Body of pancreas (tissue), 4 donors: ENCODE measurements at places on chromosomes 13 and 19. TPM values are rescaled to one million over a fixed set of nuclear protein-coding genes. Genes with fewer than 3 reads are reported as not detected.
A peak's percentile ranks its signal among the peaks of the same experiment; 100 is the strongest.

DNA sequence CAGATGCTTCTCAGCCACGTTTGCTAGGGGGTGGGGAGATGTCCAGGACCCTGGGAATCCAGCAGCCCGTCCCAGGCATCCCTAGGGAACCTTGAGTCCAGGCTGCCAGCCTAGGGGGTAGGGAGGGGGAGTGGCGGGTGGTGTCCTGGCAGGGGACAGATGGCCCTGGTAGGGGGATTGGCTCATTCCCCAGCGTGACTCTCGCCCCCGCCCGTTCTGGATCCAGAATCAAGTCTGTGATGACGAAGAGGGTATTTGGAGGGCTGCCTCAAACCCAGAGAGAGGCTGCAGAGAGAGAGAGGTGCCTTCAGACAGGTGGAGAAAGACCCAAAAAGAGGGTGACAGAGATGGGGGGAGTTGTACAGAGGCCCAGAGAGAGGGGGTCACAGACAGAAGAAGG is 4.1 kb downstream of the SLC17A7 start:
- peaks cover 62% of the 10 kb centered on the region for H3K27me3 ChIP-seq
- no peak overlapping the region for H3K27ac ChIP-seq

DNA sequence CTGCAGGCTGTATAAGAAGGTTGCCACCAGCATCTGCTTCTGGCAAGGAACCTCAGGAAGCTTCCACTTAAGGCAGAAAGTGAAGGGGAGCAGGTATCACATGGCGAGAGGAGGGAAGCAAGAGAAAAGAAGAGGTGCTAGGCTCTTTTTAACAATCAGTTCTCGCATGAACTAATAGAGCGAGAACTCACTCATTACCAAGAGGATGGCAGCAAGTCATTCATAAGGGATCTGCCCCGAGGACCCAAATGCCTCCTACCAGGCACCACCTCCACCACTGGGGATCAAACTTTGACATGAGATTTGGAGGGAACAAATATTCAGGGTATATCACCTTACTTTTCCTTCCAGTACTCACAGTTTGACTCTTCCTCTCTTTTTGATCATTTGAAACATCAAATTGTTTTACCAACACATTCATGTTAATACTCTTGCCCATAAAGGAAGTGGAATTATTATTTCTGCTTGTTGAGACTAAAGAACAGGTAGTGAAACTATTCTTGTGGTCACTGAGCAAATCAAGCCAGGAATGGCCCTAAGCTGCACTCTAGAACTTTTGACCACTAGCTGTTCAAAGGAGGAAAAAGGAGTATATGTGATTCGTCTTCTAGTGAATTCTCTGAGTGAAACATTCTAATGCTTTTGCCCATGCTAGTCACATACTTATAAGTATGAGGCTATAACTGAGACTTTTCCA is 45.0 kb downstream of the LACC1 start:
- no peaks in the 10 kb centered on the region for H3K36me3 ChIP-seq
- no peaks in the 10 kb centered on the region for H3K27me3 ChIP-seq
- H3K4me3 ChIP-seq: no peak overlapping the region
- H3K4me1 ChIP-seq: no peaks in the 10 kb centered on the region

- DNase-seq: no peak
- H3K4me3 ChIP-seq: no peak overlapping the region
Observed at GRCh38 chr13:29922896-29923295, 72.5 kb upstream of the UBL3 start.

DNA sequence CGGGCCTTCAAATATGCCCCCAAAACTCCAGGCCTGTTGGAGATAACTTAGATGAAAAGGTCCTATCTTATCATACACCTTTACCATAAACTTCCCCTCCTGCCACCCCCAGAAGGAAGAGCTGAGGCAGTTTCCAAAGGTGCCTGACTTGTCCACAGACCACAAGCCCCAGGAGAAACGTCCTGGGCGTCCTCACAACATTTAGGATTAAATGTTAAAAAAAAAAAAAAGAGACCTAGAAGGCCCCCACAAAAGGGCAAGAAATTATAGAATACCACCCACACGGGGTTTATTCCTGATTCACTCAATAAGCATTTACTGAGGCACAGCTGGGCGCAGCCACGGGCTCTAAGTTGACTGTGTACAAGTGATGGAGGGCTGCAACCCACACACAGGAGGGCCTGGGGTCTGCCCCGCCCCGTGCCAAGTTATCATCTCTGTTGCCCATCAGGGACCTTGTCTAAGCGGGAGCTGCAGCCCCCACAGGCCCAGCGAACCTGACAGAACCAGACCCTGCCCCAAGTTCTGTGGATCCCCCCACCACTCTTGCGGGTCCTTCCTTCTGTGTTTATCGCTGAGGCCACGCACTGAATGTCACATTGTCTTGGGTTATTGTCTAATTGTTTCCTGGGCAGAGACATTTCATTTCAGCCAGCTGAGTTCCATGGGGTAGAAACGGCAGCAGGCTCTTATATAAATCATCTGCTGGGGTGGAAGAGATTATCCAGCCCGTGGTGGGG is 83.0 kb upstream of the TM9SF2 start:
- no peak overlapping the region for H3K4me3 ChIP-seq
- H3K36me3 ChIP-seq: no peaks in the 10 kb centered on the region
- no peak for DNase-seq
- no peak overlapping the region for H3K27ac ChIP-seq
- H3K4me1 ChIP-seq: peaks cover 8% of the 10 kb centered on the region

DNA sequence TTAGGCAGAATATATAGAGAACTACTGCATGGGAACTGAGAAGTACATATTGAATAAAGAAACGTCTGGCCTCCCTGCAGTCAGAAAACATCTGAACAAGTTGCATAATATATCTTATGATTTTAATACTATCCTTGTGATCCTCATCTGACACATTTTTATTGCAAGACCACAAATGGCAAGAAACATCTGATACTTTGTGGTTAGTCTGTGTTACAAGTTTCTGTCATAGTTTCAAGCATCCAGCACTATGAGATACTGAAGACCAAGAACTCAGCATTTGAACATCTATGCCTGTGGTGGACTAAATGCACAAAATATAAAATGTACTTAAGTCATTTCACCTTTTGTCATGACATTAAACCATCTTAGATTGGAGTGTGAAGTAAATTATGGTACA is 1175.8 kb upstream of the MIR17HG start:
- H3K4me1 ChIP-seq: no peaks in the 10 kb centered on the region
- H3K27ac ChIP-seq: no peak overlapping the region
- DNase-seq: no peak
- no peak overlapping the region for H3K4me3 ChIP-seq

ZNF546 gene
- total RNA-seq: 0.66 TPM

NPHS1 gene
- 14.0 TPM for total RNA-seq

NOTCH3 gene
- total RNA-seq: 20.2 TPM

- H3K36me3 ChIP-seq: no peaks in the 10 kb centered on the region
- H3K27me3 ChIP-seq: no peaks in the 10 kb centered on the region
- no peak for DNase-seq
- H3K4me3 ChIP-seq: no peak overlapping the region
- H3K27ac ChIP-seq: no peak overlapping the region
Observed at GRCh38 chr13:52447815-52448552, 2.5 kb downstream of the VPS36 start.

DNA sequence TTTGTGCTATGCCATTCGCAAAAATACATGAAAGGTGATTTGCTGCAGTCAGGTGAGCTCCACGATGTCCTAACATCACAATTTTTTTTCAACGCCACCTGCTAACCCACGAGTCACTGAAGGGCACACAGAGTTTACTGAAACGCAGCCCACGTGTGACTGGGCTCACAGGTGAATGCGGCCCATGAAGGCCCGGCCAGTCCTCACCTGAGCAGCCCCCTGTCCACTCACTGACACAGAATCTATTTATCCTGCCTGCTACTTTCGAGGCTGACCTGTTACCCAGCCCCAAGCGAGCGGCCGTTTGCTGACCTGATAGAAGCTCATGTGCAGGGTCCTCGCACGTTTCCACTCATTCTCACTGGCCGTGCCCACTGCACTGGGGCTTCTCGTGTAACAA is 121.9 kb upstream of the SOX1 start:
- H3K4me3 ChIP-seq: no peak overlapping the region
- DNase-seq: no peak
- H3K36me3 ChIP-seq: no peaks in the 10 kb centered on the region
- no peaks in the 10 kb centered on the region for H3K4me1 ChIP-seq
- no peaks in the 10 kb centered on the region for H3K27me3 ChIP-seq

ERICH4 gene
- not detected for total RNA-seq

ZNF880 gene
- 17.8 TPM for total RNA-seq

KLK14 gene
- total RNA-seq: not detected

- H3K27me3 ChIP-seq: no peaks in the 10 kb centered on the region
- peak overlapping the region; percentile 87 for H3K27ac ChIP-seq
- peaks cover 56% of the 10 kb centered on the region for H3K4me1 ChIP-seq
Observed at GRCh38 chr19:19459073-19459472, 53.6 kb downstream of the GATAD2A start.

TRPC4 gene
- 2.6 TPM for total RNA-seq

- no peak overlapping the region for H3K4me3 ChIP-seq
- DNase-seq: peak; percentile 80
- H3K36me3 ChIP-seq: peaks cover 26% of the 10 kb centered on the region
- H3K4me1 ChIP-seq: peaks cover 47% of the 10 kb centered on the region
- no peaks in the 10 kb centered on the region for H3K27me3 ChIP-seq
Observed at GRCh38 chr19:801030-801860, 4.0 kb downstream of the PTBP1 start.
